ENCODE measurements at places on chromosomes 1 and 21. TPM values are rescaled to one million over a fixed set of nuclear protein-coding genes. Genes with fewer than 3 reads are reported as not detected.

DNA sequence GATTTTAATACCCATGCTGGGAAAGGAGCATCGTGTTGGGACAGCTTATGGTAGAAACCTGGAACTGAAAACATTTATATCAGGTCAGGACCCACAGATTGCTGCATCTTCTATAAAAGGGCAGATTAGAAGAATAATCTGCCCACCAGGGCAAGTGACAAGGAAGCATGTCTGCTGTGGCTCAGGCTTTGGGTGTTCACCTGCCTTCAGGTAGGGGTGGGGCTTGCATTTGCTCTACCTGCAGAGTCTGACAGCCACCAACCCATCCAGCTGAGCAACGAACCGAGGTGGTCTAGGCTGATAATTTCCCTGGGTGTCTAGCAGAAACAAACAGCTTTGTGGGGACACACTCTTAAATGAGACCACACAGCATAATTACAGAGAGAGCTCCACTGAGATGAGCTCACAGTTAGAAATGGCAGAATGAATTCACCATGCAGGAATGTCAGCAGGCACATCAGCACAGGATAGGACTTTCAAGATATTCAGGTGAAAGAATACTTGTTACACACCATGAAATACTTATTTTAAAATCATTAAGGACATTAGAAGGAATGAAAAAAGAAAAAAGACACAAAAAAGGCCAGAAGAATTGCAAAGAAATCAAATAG, 36.1 kb upstream of the B3GALT5 start:
- H3K4me3 ChIP-seq = no peak overlapping the region
- H3K36me3 ChIP-seq = no peaks in the 10 kb centered on the region

GLIS1 gene
- total RNA-seq = 0.39 TPM

DNA sequence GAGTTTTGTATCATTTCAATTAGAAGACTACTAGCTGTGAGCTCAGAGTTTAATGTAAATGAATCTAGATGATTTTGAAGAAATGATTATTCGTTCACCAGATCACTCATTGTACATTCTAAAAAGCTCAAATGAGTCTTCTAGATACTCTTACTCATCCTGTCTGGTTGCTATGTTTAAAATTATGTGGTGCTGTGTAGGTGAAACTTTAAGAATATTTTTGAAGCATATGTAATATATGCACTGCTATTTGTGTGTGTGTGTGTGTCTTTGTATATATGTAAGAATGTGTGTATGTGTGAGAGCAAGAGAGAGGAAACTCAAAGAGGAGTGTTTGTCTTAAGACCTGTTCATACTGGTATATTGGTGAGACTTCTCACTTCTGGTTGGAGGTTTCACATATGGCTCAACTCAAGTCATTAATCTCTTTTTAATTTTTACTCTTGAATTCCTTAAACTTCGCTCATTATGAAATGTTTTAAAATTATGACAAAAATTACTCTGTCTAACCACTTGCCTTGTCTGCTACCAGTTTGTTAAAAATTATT, 8.6 kb upstream of the C1orf105 start:
- H3K36me3 ChIP-seq = no peaks in the 10 kb centered on the region
- no peak overlapping the region for H3K4me3 ChIP-seq
- no peaks in the 10 kb centered on the region for H3K27me3 ChIP-seq
- H3K4me1 ChIP-seq = no peaks in the 10 kb centered on the region
- no peak overlapping the region for H3K27ac ChIP-seq

DVL1 gene
- total RNA-seq = 160 TPM

GRCh38 chr1:191905781-191906180, 252.5 kb upstream of the RGS18 start:
- no peaks in the 10 kb centered on the region for H3K4me1 ChIP-seq
- H3K36me3 ChIP-seq = no peaks in the 10 kb centered on the region
- H3K27ac ChIP-seq = no peak overlapping the region
- H3K4me3 ChIP-seq = no peak overlapping the region

ILDR2 gene
- total RNA-seq = 2.4 TPM

- no peak overlapping the region for H3K27ac ChIP-seq
- H3K4me1 ChIP-seq = no peaks in the 10 kb centered on the region
- no peak overlapping the region for H3K4me3 ChIP-seq
- DNase-seq = no peak
- H3K36me3 ChIP-seq = no peaks in the 10 kb centered on the region
Observed at GRCh38 chr1:211896958-211897357, 66.4 kb upstream of the LPGAT1 start.

Data from HCT116 (cell line).